ENCODE measurements at places on chromosomes 6 and 20.

- H3K27me3 ChIP-seq: peaks cover 28% of the 10 kb centered on the region
- H3K4me1 ChIP-seq: peaks cover 6% of the 10 kb centered on the region
- no peaks in the 10 kb centered on the region for H3K36me3 ChIP-seq
- no peak overlapping the region for H3K27ac ChIP-seq
Measured at GRCh38 chr6:41505122-41506049, 40.8 kb upstream of the FOXP4 start.

GRCh38 chr20:20327746-20328145, 40.2 kb upstream of the INSM1 start:
- peak; percentile 1 for DNase-seq
- no peak overlapping the region for H3K4me3 ChIP-seq
- no peaks in the 10 kb centered on the region for H3K4me1 ChIP-seq
- H3K36me3 ChIP-seq: no peaks in the 10 kb centered on the region

- no peak overlapping the region for H3K4me3 ChIP-seq
- H3K27ac ChIP-seq: no peak overlapping the region
- H3K36me3 ChIP-seq: no peaks in the 10 kb centered on the region
Measured at GRCh38 chr6:123518441-123519188, 118.1 kb downstream of the TRDN start.

GRCh38 chr6:53410508-53411258, 61.9 kb upstream of the ELOVL5 start:
- H3K27ac ChIP-seq: no peak overlapping the region
- peaks cover 32% of the 10 kb centered on the region for H3K27me3 ChIP-seq
- no peaks in the 10 kb centered on the region for H3K4me1 ChIP-seq

- no peak overlapping the region for H3K27ac ChIP-seq
- DNase-seq: no peak
- no peak overlapping the region for H3K4me3 ChIP-seq
- H3K4me1 ChIP-seq: no peaks in the 10 kb centered on the region
Measured at GRCh38 chr6:153138930-153139329, 7.8 kb upstream of the RGS17 start.

GRCh38 chr6:53846250-53846649, 51.4 kb downstream of the LRRC1 start:
- H3K36me3 ChIP-seq: no peaks in the 10 kb centered on the region
- no peaks in the 10 kb centered on the region for H3K4me1 ChIP-seq
- H3K4me3 ChIP-seq: no peak overlapping the region
- no peak overlapping the region for H3K27ac ChIP-seq
- H3K27me3 ChIP-seq: no peaks in the 10 kb centered on the region

- DNase-seq: no peak
- H3K36me3 ChIP-seq: peaks cover 81% of the 10 kb centered on the region
- H3K4me1 ChIP-seq: no peaks in the 10 kb centered on the region
- H3K27me3 ChIP-seq: no peaks in the 10 kb centered on the region
- no peak overlapping the region for H3K27ac ChIP-seq
- no peak overlapping the region for H3K4me3 ChIP-seq
Measured at GRCh38 chr20:35715652-35716051, 16.4 kb downstream of the ROMO1 start.

DNA sequence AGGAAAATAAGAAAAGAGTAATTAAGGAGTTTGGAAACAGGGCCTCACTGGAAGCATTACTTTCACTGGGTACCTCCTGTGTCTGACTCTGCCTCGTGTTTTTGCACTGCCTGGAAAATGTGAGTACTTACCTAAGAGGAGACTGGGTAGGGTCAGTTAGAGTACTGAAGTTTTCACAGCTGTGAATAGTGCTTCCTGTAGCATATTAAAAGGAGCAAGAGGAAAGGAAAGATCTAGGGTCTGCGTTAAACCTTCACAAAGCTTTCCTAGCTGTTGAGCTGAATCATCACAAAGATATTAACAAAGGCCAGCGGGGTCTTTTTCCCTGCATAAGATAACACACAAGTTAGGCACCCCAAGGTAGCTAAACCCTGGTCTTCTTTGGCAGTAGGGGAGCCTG, 82.3 kb downstream of the MLIP start:
- H3K4me3 ChIP-seq: no peak overlapping the region
- peaks cover 4% of the 10 kb centered on the region for H3K4me1 ChIP-seq
- DNase-seq: no peak
- no peak overlapping the region for H3K27ac ChIP-seq

DNA sequence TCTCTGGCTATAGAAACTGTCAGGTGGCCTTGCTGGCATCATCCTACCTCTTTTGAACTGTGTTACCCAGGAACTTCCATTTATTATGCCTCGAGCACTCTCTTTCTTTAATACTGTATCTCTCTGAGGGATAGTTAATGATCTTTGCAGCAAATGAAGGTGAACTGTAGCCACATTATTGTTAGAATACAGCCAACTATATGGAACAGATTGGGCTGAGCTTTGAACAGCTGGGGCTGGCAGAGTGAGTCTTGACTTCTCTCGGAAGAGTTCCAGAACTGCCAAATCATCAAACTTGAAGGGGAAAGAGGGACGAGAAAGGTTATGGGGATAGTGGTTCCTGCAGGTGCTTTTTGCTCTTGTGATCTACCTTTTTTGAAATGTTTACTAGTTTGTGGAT, 237.7 kb downstream of the PRL start:
- H3K4me1 ChIP-seq: no peaks in the 10 kb centered on the region
- H3K4me3 ChIP-seq: no peak overlapping the region
- no peaks in the 10 kb centered on the region for H3K27me3 ChIP-seq
- H3K27ac ChIP-seq: no peak overlapping the region
- DNase-seq: no peak
- peaks cover 7% of the 10 kb centered on the region for H3K36me3 ChIP-seq

GRCh38 chr6:124669713-124670480, 292.3 kb upstream of the RNF217 start:
- H3K4me3 ChIP-seq: no peak overlapping the region
- H3K4me1 ChIP-seq: no peaks in the 10 kb centered on the region
- DNase-seq: no peak
- H3K27ac ChIP-seq: no peak overlapping the region
- no peaks in the 10 kb centered on the region for H3K27me3 ChIP-seq

- H3K27me3 ChIP-seq: no peaks in the 10 kb centered on the region
- DNase-seq: no peak
- H3K4me1 ChIP-seq: peaks cover 36% of the 10 kb centered on the region
- H3K4me3 ChIP-seq: no peak overlapping the region
- H3K36me3 ChIP-seq: no peaks in the 10 kb centered on the region
Measured at GRCh38 chr6:159978291-159979135, 9.6 kb downstream of the IGF2R start.

DNA sequence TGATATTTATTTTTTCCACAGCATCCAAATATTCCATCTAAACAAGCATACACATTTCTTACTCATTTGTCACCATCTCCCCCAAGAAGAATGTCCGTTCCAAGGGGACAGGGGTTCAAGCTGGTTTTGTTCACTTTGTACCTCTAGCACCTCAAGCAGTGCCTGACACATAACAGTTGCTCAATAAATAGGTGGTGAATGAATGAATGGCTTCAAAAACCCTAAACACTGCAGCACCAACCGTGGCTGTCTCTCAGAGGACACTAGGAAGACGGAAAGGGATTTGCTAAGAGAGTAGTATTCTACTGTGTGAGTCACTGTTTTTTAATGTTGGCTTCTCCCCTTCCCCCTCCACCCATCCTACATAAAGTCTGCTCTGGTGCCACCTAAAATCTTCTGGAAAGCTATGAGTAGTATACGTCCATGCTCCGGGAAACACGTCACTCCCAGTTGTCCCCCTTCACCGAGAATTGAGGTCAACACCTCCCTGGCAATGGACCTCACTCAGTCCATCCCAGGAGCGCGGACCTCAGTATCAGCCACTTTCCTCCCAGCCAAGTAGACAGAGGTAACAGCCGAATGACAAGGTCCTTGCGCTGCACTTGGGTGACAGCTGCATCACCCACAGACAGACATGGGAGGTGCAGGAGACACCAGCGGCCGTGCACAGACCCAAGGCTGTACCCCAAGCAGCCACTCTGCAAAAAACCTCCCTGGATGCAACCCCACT, 107.4 kb downstream of the PREX1 start:
- no peak overlapping the region for H3K4me3 ChIP-seq
- no peak overlapping the region for H3K27ac ChIP-seq
- no peak for DNase-seq
- H3K27me3 ChIP-seq: peaks cover 2% of the 10 kb centered on the region

- H3K27ac ChIP-seq: peak overlapping the region; percentile 73
- H3K36me3 ChIP-seq: no peaks in the 10 kb centered on the region
- DNase-seq: no peak
Measured at GRCh38 chr6:110874880-110875547, 429 bp downstream of the AMD1 start.

- no peaks in the 10 kb centered on the region for H3K27me3 ChIP-seq
- H3K27ac ChIP-seq: no peak overlapping the region
- peaks cover 17% of the 10 kb centered on the region for H3K36me3 ChIP-seq
Measured at GRCh38 chr20:9458138-9458796, 56.1 kb upstream of the LAMP5 start.

DNA sequence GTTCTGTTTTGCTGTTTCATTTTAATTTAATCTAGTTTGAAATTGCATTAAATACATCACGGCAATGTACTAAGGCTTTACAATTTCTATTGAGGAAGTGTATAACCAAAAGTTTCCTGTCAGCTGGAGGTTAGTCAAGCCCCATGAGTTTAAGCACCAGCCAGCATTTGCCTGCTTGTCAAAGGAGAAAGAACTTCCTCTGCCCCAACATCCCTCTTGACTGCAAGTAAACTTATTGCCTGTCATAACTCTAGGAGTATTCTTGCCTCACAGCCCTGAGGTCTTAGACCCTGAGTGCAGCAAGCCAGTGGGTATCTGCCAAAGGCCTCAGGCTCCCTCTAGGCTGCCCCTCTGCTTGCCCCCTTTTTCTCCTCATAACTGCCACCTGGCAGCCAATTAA, 106.7 kb upstream of the INSM1 start:
- H3K36me3 ChIP-seq: no peaks in the 10 kb centered on the region
- no peak overlapping the region for H3K27ac ChIP-seq
- H3K4me1 ChIP-seq: no peaks in the 10 kb centered on the region
- H3K4me3 ChIP-seq: no peak overlapping the region
- no peaks in the 10 kb centered on the region for H3K27me3 ChIP-seq

GRCh38 chr20:33515569-33516216, 25.8 kb downstream of the CBFA2T2 start:
- DNase-seq: no peak
- H3K27me3 ChIP-seq: no peaks in the 10 kb centered on the region
- no peak overlapping the region for H3K27ac ChIP-seq
- no peaks in the 10 kb centered on the region for H3K36me3 ChIP-seq

GRCh38 chr6:3902871-3903648, 53.9 kb downstream of the FAM50B start:
- no peaks in the 10 kb centered on the region for H3K36me3 ChIP-seq
- no peaks in the 10 kb centered on the region for H3K27me3 ChIP-seq
